ENCODE measurements at places on chromosomes 5 and 9.

DNA sequence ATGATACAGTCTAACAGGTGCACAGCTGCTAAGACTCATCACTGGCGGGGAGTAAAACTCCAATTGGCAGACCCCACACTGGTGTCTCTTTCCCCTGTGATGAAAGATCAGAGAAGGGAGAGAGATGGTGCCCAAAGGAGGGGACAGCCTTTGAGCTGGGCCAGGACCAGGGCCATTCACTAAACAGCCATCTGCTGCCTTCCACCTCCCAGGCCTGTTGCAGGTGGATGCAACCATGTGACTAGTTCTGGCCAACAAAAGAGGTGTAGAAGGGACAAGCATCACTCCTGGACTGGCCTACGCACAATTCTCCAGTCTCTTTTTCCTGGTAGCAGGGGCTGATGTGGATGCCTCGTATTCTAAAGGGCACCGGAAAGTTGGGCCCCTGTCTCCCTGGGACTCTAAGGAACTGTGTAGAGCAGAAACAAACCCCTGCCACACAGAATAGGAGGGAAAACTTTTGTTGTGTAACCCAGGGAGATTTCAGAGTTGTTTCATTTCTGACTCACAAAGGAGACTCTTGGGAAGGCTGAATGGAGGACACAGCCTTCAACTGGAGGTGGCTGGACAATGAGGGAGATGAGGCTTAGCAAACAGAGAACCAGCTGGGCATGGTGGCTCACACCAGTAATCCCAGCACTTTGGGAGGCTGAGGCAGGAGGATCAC, 26.9 kb downstream of the TNIP1 start:
- DNase-seq: no peak

DNA sequence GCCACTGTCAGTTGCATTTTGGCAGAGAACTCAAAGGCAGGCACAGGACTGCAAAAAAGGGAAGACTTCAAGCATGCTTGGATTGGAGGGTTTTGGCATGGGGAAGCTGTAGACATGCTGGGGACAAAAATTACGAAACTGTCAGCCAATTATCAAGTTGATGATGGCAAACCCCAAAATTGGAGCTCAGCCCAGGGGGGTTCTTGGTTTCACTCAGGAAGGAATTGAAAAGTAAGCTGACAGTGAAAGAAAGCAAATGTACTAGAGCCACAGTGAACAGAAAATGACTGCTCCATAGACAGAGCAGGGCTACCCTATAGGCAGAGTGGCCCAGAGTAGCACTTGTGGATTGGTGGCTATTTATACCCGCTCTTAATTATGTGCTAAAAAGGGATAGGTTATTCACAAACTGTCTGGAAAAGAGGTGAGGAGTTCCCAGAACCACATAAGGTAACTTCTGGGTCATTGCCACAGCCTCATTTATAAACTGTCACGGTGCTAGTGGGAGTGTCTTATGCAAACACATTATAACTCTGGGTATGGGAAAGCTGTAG, 14.6 kb upstream of the CFAP95 start:
- DNase-seq: no peak

GRCh38 chr5:126106029-126106428, 317.2 kb upstream of the GRAMD2B start:
- no peak for DNase-seq

- no peak for DNase-seq
Observed at GRCh38 chr5:175542232-175542965, 64.0 kb downstream of the SFXN1 start.

- DNase-seq: no peak
Observed at GRCh38 chr5:141762790-141763368, 80.8 kb upstream of the ARAP3 start.

DNA sequence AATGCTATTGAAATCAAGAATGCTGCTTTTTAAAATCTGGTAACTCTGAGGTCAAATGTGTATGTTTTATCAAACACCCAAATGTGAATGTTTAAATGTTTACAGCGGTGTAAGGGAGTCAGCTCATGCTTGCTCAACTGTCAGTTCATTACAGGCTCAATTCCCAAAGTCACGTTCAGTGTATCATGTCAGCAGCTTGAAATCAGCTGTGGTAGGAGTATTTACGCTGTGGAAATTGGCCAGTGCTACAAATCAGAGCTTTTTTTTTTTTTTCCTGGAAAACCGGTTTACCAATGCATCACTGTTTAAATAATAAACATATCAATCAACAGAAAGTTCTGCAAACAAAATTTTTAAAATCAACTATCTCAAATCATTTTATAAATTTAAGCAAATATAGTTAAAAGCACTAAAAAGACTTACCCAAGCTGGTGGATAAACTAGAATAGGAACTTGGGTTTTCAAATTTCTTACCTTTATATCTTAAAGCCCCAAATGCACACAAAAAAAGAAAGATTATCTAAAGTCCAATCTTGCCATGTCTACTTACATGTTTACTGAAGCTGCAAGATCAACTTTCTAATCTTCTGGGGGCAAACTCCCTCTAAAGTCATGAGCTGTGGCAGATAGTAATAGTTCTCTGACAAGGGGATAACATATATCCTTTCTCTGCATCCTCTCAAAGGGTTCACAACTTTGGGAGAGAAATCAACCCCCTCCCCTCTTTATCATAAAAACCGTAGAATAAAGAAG, 57.6 kb upstream of the GRAMD2B start:
- no peak for DNase-seq

DNA sequence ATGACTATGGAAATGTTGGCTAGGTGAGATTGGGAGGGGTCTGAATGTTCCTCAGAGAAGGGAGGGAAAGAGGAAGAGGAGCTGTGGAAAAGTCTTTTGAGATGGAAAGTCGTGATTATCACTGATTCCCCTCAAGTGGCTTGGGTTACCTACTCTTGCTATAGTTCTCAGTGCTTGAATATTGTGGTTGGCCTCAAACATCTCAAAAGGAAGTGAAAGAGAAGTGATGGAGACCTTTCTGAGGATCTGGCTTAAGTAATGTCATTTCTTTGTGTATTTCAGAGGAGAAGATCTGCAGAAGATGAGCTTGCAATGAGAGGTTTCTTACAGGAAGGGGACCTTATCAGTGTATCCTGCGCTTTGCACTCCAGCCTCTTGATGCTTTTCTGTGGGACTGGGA, 5.5 kb downstream of the EXOSC2 start:
- DNase-seq: no peak

GRCh38 chr5:149800633-149801032, 70.5 kb downstream of the PPARGC1B start:
- no peak for DNase-seq

- no peak for DNase-seq
Observed at GRCh38 chr5:89015409-89015808, 132.4 kb upstream of the MEF2C start.

DNA sequence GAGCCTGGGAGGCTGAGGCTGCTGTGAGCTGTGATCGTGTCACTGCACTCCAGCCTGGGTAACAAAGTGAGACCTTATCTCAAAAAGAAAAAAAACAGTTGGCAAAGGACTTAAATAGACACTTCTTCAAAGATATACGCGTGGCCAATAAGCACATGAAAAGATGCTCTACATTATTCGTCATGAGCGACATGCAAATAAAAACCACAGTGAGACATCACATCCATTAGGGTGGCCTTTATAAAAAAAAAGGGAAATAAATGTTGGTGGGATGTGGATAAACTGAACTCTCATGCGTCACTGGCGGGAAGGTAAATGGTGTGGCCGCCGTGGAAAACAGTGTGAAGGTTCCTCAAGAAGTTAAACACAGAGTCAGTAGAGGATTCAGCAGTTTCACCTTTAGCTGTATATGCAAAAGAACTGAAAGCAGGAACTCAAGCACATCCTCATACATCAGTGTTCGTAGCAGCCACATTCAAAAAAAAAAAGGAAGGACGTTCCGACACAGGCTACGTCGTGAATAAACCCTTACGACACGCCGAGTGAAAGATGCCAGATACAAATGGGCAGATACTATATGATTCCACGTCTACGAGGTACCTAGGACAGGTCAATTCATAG, 24.5 kb upstream of the NRARP start:
- no peak for DNase-seq

DNA sequence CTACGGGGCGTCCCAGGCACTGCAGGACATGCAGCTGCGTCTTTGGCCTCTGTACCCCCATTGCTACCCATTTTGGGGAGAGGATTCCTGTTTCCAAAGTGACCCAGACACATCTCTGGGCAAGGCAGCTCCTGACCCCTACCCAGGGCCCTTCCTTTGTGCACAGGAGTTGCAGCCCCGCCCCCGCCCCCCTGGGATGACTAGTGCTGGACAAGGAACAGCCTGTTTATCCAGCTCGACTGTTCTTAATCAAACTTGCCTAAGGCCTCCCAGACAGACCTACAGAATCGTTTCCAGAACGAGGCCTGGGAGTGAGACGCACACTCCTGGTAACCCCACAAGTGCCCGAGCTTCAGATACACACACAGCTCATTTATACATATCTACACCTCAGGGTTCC, 13.2 kb downstream of the DIPK1B start:
- DNase-seq: no peak

- DNase-seq: no peak
Observed at GRCh38 chr9:122173670-122174069, 14.0 kb downstream of the MORN5 start.
